ENCODE measurements at places on chromosomes 13 and 19. TPM values are rescaled to one million over a fixed set of nuclear protein-coding genes. Genes with fewer than 3 reads are reported as not detected.

DNA sequence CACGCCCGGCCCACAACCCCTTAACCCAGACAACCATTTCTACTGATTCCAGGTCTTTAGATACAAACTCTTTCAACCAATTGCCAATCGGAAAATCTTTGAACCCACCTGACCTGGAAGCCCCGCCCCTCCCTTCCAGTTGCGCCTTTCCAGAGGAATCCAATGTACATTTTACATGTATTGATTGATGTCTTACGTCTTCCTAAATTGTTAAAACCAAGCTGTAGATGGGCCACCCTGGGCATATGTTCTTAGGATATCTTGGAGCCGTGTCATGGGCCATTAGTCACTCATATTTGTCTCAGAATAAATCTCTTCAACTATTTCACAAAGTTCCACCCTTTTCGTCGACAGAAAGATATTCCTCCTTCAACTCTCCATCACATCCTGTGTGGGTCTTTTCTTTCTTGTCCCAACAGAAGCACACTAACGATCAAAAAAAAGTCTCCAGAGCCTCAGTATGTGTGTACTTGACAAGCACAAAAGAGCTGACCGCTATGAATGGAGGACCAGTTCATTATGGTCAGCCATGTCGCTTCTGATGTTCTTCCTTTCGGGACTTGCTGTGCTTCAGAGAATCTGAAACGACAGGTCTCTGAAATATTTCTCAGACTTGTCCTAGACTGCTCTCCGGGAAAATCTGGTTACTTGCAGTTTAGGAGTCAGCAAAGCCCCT is 601 bp upstream of the ZNF749 start:
- DNase-seq: no peak

GRCh38 chr19:3544742-3545668 is 6.0 kb downstream of the TEKTIP1 start:
- peak; percentile 66 for DNase-seq

- DNase-seq: no peak
Measured at GRCh38 chr13:32837973-32838927, 178.0 kb upstream of the KL start.

DNA sequence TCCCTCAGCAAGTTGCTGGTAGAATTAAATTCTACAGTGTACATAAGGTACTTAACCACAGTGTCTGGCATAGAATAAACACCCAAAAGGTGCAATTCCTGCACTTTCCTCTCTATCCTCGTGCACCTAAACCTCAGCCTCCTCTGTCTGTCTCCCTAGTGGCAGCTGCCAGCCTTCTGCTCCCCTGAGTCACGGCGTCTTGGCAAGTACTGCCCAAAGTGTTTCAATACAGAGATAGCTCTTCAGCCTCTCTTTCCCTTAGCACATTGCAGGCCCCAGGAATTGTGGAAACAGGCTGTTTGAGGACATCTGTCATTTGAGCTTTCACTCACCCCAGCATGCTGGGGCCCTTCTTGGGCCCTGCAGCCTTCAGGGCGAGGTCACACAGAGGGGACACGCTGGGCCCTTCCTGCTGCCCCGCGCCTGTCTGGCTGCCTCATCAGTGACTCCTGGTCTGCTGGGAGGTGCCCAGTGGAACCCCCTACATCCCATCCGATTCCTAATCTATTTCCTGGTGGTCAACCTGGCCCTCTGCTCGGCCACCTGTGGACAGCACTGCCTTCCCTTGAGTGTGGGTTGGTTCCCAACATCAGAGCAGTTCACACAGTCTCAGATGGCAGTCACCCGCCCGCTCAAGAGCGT is 19.3 kb downstream of the COL4A2 start:
- DNase-seq: no peak

DNA sequence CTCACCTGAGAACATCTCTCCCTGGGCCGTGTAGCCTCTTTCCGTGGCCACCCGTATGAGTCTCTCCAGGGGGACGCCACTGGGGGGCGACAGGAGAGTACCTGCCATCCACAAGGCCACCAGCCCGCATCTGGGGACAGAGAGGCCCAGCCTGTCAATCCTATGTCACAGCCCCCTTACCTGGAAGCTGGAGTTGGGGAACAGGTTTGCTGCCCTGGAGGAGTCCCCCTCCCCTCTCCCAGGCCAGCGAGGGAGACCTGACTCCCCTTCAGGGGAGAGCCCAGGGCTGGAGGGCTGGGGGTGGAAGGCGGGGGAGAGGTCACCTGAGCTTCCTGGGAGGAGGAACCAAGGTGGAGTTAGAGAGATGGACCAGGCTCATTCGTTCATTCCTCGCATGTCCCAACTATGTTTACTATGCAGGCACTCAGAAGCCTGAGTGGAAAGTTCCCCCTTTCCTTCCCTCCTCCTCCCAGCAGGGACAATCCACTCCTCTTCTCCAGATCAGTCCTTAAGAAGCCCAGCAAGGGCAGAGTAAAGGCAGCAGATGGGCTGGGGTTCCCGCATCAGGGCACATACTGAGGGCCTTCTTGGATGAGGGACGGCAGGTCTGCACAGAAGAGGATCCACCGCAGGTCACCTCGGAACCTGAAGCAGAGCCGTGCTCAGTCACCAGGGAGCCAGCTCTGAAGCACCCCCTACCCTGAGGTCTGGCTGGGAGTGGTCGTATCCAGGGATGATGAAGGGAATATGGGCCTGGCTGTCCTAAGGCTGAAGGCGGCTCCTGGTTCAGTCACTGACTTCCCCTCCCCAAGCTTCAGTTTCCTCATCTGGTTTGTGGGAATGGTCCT is 5.5 kb downstream of the ACTMAP start:
- peak; percentile 17 for DNase-seq

DNA sequence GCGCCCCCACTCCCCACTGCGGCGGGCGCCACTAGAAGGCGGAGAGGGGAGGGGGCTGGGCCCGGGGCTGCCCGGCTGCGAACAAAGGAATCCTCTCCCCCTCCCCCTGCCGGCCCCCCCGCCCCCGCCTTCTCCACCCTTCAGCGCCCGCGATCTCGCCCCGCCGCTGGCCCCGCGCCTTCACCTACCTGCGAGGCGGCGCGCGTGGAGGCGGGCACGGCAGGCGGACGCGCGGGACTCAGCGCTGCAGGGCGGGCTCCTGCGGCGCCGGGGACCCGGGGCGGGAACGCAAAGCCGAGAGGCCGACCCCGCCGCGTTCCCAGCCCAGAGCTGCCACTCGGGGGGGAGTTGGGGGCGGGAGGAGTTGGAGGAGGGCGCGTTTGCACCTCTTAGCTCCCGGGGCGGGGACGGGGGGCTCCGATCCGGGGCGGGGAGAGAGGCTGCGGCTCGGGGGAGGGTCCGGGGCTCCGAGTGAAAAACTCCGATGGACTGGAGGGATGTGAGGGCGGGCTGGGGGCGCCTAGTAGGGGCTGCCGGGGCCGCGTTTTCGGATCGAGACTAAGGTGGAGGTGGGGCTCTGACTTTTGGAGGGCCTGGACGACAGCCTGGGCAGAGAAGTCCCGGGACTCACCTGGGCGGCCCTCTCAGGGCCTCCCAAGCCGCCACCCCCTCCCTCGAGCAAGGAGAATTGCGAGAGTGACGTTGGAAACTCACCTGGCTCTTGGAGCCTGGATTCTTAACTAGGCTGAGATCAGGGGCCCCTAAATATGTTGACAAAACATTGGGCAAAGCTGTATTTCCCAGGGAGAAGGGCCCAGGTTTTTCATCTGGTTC is at the start of gene FBN3:
Gene FBN3 (minus strand): TSS at position 332 of the 834 bp plus-strand sequence. CDS start 2,112 bp downstream, outside the sequence.
- DNase-seq: no peak

GRCh38 chr13:56314765-56315164 is 826.0 kb upstream of the PRR20A start:
- no peak for DNase-seq

GRCh38 chr13:31042049-31042448 is 109.6 kb downstream of the TEX26 start:
- DNase-seq: no peak

DNA sequence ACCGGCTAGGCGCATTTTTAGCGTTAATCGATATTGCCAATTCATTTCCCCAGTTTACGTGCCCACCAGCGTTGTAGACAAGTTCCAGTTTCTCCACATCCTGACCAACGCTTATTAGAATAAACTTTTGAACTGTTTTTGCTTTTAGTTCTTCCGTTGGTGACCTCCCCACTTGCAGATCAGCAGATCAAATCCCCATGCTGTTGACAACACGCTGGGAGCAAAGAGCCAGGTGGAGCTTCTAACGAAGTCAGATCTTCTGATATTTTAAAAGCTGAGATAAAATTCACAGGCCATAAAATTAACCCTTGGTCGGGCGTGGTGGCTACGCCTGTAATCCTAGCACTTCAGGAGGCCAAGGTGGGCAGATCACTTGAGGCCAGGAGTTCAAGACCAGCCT is 21.2 kb downstream of the RCN3 start:
- DNase-seq: no peak

- no peak for DNase-seq
Measured at GRCh38 chr13:73406454-73406853, 347.6 kb downstream of the KLF5 start.

DNA sequence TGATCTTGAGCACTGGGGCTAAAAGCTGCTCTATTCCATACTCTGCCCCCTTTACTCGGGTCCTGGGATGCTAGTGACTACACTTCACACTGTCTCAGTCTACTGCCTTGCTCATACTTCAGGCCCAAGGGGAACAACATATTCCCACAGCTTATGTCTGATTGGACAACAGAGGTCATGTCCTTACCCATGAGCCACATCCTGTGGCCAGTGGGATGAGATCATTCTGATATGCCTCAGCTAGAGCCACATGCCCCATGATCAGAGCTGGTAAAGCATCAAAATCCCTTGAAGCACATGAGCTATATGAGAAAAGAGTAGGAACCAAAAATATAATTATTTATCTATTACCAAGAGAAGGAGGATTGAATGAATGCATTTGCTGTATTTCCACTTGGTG is 290.1 kb upstream of the TSHZ3 start:
- no peak for DNase-seq

DNA sequence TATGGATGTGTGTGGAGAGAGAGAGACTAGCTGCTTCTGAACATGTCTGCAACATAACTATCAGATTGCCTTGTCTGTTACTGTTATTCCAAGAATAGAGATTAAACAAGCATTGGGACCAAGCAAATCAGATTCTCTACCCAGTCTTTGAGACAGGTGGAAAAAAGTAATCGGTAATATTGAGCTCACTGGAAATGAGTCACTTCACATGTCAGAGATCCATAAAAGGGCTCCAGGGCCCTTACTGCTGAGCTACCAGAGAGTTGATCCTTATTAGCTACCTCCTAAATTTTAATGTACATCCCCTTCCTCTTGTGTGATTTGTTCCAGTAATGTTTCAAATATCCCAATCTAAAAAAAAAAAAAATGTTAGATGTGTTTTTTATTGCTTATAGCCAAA is 2118.0 kb downstream of the PCDH9 start:
- no peak for DNase-seq

- no peak for DNase-seq
Measured at GRCh38 chr13:114074671-114075315, 57.6 kb downstream of the RASA3 start.

- peak; percentile 60 for DNase-seq
Measured at GRCh38 chr19:55156202-55157063, 1.1 kb downstream of the TNNI3 start.

DNA sequence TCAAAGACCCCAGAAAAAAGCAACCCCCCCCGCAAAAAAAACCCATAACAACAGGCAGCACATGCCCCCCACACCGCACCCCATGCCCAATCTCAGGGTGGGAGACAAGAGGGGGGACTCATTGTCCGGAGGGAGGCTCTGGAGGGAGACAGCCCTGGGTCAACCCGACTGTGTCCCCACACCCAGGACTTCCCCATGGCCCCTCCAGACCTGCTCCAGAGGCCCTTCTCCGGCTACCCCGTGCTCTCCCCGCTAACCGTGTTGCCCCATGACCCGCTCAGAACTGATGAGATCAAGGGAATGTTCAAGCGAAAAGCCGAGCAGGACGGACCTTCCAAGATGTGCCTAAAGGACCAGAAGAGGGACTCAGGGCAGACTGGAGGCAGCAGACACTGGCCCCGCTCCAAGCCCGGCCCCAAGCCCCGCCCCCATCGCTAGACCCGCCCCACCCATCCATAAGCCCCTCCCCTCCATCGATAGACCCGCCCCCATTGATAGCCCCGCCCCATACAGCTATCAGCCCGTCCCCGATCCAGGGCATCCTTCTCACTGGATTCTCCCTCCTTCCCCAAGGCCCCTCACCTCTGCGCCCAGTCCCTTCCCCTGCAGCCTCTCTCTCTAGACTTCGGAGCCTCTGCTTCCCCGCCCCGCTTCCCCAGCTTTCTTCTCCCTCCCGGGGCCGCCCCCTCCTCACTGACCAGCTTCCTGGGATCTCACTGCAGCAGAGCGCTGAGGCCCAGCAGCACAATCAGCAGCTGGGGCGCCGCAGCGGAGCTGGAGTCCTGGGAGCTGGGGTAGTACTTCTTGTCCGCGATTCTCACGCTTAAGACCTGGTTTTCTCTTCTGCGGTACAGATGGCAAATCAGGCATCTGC is 2.2 kb downstream of the BST2 start:
- no peak for DNase-seq

DNA sequence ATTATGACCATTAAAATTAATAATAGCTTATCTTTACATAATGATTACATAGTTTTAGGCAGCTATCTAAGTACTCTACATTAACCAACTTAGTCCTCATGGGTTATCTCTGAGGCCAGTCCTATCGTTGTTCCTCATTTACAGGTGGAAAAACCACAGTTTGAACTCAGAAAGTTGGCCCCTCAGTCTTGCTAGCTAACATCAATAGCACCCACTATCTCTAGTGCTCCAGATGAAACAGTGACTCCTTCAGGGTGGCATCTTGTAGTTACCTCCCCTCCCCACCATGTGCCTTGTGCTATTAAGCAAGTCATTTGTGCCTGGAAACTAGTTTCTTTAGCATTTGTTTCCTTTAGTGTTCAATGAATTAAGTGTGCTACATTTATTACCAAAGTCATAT is 1086.7 kb downstream of the EFNB2 start:
- no peak for DNase-seq

DNA sequence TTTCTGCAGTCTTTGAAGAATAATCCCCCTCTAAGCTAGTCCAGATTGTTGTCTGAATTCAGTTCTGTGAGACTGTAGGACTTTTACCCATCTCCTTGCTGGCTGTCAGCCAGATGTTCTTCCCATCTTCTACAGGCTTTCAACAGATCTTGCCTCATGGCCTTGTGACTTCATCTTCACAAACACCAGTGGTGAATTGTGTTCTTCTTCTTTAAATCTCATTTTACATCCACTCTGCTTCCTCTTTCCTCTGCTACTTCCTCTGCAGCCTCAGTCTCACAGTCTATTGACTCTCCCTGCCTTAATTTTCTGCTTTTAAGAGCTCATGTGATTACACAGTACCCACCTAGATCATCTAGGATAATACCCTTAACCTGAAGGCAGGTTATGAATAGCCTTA is 859.0 kb upstream of the SLITRK1 start:
- no peak for DNase-seq

NLRP5 gene
- not detected for total RNA-seq

DZIP1 gene
- total RNA-seq: 20.1 TPM

ZFP14 gene
- 3.0 TPM for total RNA-seq

CD209 gene
- not detected for total RNA-seq

NBEA gene
- total RNA-seq: 7.6 TPM

SPTBN4 gene
- total RNA-seq: 0.32 TPM
